Peyer's patch (tissue), 4 donors: ENCODE measurements at places on chromosomes 13 and 19.

DNA sequence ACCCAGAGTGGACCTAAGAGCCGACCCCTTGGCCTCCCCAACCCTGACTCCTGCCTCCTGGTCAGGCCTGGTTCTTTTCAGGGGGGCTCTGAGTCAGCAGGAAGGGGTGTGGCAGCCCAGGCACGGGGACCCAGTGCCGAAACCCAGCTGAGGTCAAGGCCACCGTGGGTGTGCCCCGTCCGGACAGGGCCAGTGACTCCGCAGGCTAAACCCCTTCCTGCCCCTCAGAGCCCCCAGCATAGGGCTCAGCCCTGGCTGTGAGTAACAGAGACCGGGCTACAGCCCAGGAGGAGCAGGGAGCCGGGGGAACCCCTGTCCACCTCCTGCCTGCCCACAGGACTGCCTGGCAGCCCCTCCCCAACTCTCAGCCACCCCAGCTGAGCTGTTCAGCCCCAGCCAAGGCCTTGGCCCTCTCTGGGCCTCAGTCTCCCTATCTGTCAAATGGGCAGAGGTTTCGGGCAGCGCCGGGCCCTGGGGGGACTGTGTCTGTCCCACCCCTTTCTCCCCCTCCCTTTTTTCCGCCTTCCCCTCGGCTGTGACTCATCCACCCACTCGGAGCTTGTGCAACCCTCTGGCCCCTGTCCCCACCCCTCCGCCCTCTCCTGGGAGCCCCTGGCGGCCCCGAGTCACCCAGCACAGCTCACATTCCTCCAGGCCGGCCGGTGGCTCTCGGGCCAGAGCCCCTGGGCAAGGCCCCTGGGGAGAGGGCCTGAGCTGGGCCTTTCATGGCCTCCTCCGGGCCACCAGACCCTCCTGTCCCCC, 8.6 kb downstream of the ZBTB7A start:
- H3K36me3 ChIP-seq, result no peaks in the 10 kb centered on the region
- no peak for DNase-seq
- peak overlapping the region; percentile 6 for H3K4me3 ChIP-seq
- H3K4me1 ChIP-seq, result peaks cover 59% of the 10 kb centered on the region

DNA sequence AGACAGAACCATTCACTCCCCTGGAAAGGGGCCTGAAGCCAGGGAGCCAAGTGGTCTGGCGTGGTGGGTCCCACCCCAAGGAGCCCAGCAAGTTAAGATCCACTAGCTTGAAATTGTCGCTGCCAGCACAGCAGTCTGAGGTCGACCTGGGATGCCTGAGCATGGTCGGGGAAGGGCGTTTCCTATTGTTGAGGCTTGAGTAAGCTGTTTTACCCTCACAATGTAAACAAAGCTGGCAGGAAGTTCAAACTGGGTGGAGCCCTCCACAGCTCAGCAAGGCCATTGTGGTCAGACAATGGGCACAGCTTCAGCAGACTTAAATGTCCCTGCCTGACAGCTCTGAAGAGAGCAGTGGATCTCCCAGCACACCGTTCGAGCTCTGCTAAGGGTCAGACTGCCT, 195.6 kb upstream of the DACH1 start:
- no peak overlapping the region for H3K4me3 ChIP-seq
- no peak for DNase-seq
- H3K27ac ChIP-seq, result no peak overlapping the region
- H3K36me3 ChIP-seq, result no peaks in the 10 kb centered on the region
- no peaks in the 10 kb centered on the region for H3K4me1 ChIP-seq

DNA sequence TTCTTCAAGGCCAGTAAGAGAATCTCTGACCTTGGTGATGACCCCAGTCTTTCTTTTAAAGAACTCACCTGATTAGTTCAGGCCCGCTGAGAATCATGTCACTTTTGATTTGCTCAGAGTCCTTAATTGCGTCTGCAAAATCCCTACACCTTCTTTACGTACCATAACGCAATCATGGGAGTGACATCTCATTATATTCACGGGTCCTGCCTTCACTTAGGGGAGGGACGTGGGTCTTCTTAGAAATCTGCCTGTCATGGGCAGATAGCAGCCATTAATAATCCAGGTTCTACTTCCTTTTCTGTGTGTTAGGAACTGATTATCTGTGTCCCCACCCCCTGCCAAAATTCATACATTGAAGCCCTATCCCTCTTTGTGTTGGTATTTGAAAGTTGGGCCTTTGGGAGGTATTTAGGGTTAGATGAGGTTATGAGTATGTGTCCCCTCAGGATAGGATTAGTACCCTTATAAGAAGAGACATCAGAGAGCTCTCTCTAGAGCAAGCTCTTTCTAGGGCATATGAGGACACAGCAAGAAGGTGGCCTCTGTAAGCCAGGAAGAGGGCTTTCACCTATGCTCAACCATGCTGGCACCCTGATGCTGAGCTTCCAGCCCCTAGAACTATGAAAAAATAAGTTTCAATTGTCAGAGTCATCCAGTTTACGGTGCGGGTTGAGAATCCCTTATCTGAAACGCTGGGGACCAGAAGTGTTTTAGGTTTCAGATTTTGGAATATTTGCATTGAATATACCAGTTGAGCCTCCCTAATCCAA, 9.9 kb downstream of the TPP2 start:
- no peaks in the 10 kb centered on the region for H3K4me1 ChIP-seq
- no peak for DNase-seq
- no peak overlapping the region for H3K4me3 ChIP-seq
- no peak overlapping the region for H3K27ac ChIP-seq
- no peaks in the 10 kb centered on the region for H3K27me3 ChIP-seq
- no peaks in the 10 kb centered on the region for H3K36me3 ChIP-seq

- no peak overlapping the region for H3K27ac ChIP-seq
- H3K4me3 ChIP-seq, result no peak overlapping the region
- peaks cover 10% of the 10 kb centered on the region for H3K4me1 ChIP-seq
- no peaks in the 10 kb centered on the region for H3K27me3 ChIP-seq
These were observed 4.3 kb upstream of the SLITRK5 start for GRCh38 chr13:87666831-87667230.

- H3K4me1 ChIP-seq, result no peaks in the 10 kb centered on the region
- H3K4me3 ChIP-seq, result no peak overlapping the region
- no peaks in the 10 kb centered on the region for H3K27me3 ChIP-seq
These were observed 726.0 kb downstream of the UQCRFS1 start for GRCh38 chr19:28486926-28487325.

DNA sequence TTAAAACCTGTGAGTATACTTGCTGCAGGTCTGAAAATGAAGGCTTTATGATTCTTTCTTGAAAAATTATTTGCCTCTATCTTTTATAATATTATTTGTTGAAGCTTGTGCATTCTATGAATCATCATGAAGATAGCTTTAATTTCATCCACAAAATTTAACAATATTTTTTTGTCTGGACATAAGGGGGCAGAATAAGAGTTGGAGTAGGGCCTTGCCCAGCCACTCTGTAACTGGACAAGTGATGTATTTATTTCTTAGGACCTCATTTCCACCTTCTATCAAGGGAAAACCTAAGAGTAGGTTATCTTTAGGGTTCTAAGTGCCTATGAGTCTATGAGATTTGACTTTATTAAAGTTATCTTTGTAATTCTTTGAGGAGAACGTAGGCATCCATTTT, 49.9 kb downstream of the N4BP2L1 start:
- no peaks in the 10 kb centered on the region for H3K4me1 ChIP-seq
- no peak overlapping the region for H3K27ac ChIP-seq
- H3K27me3 ChIP-seq, result no peaks in the 10 kb centered on the region
- H3K36me3 ChIP-seq, result no peaks in the 10 kb centered on the region
- no peak for DNase-seq

DNA sequence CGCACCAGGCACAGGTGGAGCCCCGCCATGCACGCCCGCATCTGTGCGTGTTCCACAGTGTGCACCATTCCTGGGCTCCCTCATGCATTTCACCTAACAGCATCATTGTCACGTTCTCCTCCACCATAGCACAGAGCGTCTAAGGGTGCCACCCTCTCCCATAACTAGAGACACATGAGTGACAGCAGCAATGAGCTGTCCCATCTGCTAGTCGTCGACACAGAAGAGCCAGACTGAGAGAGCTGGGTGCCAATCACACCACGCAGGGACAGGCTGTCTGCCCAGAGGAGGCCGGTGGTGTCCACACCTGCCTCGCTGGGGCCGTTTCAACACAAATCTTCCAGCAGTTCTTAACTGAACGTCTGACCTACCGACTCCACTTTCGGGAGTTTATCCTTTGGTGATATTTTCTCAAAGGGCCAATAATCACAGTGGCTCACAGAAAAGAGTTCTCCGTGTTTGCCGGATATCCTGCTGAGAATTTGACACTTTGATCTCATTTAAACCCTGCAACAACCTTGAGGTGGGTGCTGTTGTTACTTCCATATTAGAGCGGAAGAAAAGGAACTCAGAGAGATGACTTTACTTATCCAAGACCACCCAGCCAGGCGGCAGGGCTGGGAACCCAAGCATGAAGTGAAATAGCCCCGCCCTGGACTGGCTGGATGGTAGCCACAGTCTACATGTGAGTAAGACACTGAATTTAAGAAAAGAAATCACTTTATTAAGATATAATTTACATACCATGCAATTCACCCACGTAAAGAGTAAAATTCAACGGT, 16.2 kb downstream of the CLEC11A start:
- H3K27me3 ChIP-seq, result no peaks in the 10 kb centered on the region
- H3K4me1 ChIP-seq, result no peaks in the 10 kb centered on the region
- H3K4me3 ChIP-seq, result no peak overlapping the region
- DNase-seq, result no peak
- H3K36me3 ChIP-seq, result no peaks in the 10 kb centered on the region
- no peak overlapping the region for H3K27ac ChIP-seq

GRCh38 chr13:77184455-77184854, 142.4 kb downstream of the MYCBP2 start:
- no peaks in the 10 kb centered on the region for H3K27me3 ChIP-seq
- H3K36me3 ChIP-seq, result no peaks in the 10 kb centered on the region
- H3K27ac ChIP-seq, result no peak overlapping the region
- no peaks in the 10 kb centered on the region for H3K4me1 ChIP-seq

DNA sequence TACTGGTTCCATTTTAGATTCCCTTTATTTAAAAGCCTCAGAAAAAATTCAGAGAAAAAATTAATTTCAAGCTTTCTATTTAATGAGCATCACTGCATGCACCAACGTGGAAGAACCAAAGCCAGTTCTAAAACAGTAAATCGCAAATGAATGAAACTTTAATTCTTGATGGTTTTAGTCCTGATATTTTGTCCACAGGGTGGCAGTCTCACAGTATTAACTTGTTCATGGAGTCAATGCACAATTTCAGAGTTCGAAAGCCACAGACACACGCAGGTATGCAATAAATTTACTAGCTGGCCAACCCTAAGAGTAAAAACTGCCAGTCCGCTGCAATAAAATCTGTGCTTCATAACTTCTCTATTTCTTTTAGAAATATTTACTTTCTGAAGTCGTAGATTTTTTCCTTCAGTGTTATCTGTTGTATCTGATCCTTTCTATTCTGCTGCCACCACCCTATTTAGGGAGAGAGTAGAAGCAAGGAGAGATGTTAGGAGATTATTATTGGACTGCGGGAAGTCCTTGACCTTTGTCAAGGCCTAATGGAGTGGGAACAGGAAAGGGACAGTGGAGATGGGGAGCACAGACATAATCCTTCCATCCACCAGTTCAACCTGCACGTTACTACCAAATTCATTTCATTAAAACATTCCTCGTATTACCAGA, 7.0 kb upstream of the WBP4 start:
- peak overlapping the region; percentile 25 for H3K27ac ChIP-seq
- H3K36me3 ChIP-seq, result no peaks in the 10 kb centered on the region
- H3K4me1 ChIP-seq, result no peaks in the 10 kb centered on the region
- DNase-seq, result peak; percentile 69
- H3K4me3 ChIP-seq, result no peak overlapping the region

- H3K4me1 ChIP-seq, result no peaks in the 10 kb centered on the region
- no peak for DNase-seq
- no peak overlapping the region for H3K27ac ChIP-seq
These were observed 24.0 kb upstream of the KATNAL1 start for GRCh38 chr13:30331331-30331771.

GRCh38 chr13:107842562-107843180, 372.7 kb downstream of the LIG4 start:
- no peaks in the 10 kb centered on the region for H3K27me3 ChIP-seq
- no peaks in the 10 kb centered on the region for H3K36me3 ChIP-seq
- no peaks in the 10 kb centered on the region for H3K4me1 ChIP-seq
- H3K4me3 ChIP-seq, result no peak overlapping the region

- DNase-seq, result no peak
- no peak overlapping the region for H3K4me3 ChIP-seq
- H3K27ac ChIP-seq, result no peak overlapping the region
- peaks cover 51% of the 10 kb centered on the region for H3K4me1 ChIP-seq
These were observed 7.0 kb downstream of the PPP5C start for GRCh38 chr19:46353730-46354528.

- DNase-seq, result peak; percentile 81
- H3K4me3 ChIP-seq, result peak overlapping the region; percentile 90
- H3K4me1 ChIP-seq, result peaks cover 29% of the 10 kb centered on the region
- H3K27ac ChIP-seq, result peak overlapping the region; percentile 88
- H3K27me3 ChIP-seq, result no peaks in the 10 kb centered on the region
- peaks cover 17% of the 10 kb centered on the region for H3K36me3 ChIP-seq
These were observed 1.8 kb downstream of the TNPO2 start for GRCh38 chr19:12721656-12722565.

DNA sequence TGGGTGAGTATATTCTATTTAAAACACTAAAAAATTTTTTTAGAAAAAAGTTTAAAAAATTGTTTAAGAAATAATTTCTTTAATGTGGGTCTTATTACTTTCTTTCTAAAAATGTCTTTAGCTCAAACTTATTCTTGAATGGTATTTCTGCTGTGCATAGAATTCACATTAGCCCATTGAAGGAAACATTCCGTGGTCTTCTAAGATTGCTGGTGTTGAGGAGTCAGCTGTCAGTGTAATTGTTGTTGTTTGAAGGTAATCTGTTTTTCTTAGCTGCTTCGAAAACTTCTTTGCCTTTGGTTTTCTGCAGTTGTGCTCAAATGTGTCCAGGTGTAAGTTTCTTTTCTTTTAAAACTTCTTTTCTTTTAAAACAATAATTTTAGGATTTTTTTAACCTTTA, 85.4 kb upstream of the KLF12 start:
- H3K27ac ChIP-seq, result no peak overlapping the region
- no peaks in the 10 kb centered on the region for H3K27me3 ChIP-seq
- H3K36me3 ChIP-seq, result no peaks in the 10 kb centered on the region
- no peak overlapping the region for H3K4me3 ChIP-seq
- no peaks in the 10 kb centered on the region for H3K4me1 ChIP-seq
- DNase-seq, result no peak

DNA sequence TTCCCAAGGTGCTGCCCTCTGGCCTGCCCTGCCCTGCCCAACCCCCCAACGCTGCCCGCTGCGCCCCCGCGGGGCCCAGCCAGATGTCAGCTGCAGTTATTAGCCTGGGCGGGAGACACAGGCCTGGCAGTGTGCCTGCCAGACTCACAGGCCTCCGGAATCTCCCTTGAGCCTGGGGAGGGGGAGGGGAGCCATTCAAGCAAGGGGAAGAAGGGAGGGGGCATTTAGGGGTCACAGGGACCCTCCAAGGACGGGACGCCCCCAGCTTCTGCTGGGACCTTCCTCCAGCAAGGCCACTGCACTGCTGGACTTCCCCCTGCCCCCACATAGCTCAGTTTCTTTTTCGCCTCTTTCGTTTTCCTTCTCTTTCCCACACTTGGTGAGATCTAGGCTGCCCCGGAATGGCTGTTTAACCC, 2.6 kb upstream of the JUNB start:
- H3K4me1 ChIP-seq, result peaks cover 16% of the 10 kb centered on the region
- peak; percentile 90 for DNase-seq
- no peaks in the 10 kb centered on the region for H3K27me3 ChIP-seq
